ENCODE measurements at places on chromosomes 12 and 14.

DNA sequence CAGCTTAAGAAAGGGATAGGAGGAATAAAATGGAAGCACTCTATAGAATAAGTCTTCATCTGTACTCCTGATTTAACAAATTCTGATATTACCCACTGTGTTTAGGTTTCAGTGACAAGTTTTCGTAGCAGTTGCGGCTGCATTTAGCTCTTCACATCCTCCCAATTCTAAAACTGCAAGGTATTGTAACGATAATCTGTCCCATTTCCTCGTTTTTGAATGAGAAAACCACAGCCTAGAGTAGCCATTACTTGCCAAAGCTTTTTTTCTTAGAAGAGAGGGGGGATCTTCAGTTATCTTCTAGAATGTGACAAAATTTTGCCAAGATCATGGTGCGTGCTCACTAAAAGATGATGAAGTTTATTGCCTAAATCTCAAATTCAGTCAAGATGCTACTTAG, 155.8 kb downstream of the PDE3A start:
- DNase-seq = no peak

DNA sequence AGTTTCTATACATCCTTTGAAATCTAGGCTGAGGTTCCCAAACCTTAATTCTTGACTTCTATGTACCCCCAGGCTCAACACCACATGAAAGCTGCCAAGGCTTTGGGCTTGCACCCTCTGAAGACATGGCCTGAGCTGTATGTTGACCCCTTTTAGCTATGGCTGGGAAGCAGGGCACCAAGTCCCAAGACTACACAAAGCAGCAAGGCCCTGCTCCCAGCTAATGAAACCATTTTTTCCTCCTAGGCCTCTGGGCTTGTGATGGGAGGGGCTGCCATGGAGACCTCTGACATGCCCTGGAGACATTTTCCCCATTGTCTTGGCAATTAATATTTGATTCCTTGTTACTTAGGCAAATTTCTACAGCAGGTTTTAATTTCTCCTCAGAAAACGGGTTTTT, 207.0 kb downstream of the ADAMTS20 start:
- DNase-seq = no peak

DNA sequence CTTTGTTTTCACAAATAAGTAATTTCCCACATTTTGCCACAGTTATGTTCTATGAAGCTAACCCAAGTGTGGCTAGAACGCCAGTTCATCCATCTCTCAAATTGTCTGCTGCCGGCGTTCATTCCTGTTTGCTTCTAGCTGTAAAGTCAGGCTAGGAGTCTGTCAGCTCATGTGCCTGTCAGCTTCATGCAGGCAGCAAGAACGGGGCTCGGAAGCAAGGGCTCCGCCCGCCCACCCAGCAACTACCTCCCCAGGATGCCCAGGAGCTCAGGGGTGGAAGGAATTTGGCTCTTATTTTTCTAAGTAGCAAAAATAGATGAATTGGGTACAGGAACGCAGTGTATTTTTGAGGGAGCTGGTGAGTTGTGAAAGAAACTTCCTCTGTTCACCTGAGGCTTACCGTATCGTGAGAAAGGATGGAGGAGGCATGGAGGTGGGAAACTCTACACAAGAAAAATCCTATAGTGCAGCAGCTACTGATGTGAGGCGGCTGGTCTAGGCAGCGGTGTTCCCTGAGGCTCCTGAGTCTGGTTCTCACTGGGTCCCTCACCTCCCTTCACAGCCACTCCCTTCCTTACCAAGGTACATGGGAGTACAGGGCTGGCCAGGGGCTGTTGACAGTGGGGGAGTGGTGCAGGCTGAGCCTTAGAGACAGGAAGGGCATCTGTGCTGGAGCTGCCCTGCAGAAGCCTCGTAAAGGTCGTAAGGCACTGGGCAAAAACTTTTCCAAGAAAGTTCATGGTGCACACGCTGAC, 54.5 kb upstream of the AMN start:
- no peak for DNase-seq

GRCh38 chr12:113403435-113404415, at the start of gene SDS:
Gene SDS, minus strand, starts transcription at chr12:113403887. Its CDS starts 4,179 bp downstream, at chr12:113399708.
- DNase-seq = no peak

DNA sequence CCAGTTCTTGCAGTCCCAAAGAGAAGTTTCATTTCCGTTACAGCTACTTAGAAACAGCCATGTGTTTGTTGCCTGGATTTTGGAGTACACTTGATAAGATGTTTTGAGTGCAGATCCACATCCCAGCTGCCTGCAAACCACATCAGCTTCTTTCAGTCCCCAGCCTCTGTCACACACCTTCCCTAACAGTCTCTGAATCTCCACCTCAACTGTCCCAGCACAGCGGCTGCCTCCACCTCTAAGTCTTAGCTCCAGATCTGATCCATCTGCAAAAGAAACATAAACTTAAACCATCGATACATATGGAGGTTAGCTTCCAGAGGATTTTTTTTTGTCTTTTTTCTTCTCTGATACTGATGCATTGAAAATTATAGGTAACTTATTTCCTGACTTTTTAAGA, 8.4 kb downstream of the CD163 start:
- no peak for DNase-seq

DNA sequence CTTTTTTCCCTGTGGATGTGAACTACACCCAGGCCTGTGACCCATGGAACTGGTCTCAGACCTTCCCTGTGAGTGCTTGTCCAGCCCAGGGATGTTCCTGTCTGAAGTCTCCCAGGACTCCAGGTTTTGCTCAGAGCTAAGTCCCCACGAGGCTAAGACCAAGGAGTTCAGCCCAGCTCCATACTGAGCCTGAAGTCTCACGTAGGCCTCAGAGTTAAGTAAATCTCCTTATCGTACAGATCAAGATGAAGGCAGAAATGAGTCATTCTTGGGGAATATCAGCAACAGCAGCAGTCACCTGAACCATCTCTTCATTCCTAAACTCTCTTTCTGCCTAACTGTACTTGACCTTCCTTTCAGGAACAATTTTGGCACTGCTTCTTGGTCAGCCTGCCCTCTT, 139.8 kb downstream of the ANO6 start:
- DNase-seq = no peak

DNA sequence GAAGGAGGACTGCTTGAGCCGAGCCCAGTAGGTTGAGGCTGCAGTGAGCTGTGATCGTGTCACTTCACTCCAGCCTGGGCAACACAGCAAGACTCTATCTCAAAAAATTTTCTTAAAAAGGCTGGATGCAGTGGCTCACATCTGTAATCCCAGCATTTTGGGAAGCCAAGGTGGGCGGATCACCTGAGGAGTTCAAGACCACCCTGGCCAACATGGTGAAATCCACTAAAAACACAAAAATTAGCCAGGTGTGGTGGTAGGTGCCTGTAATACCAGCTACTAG, 17.1 kb upstream of the MDM2 start:
- no peak for DNase-seq

- DNase-seq = no peak
These were observed 29.7 kb downstream of the EML1 start for GRCh38 chr14:99822800-99823455.

DNA sequence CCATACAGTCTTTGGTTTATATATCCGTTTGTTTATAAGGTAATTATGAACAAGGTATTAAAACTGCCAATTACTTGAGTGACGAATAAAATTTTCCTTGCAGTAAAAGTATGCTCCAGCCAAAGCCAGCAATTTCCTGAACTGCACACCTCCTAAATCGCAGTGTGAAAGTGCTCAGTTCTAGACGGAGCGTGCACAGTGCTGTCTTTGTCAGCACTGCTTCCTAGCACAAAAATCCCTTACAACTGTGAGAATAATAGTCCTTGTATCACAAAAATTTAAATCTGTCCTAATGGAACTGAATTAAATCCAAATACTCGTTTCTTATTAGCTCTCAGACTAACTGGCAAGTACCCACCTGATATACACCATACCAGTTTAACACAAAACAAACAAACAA, 26.3 kb downstream of the LRIG3 start:
- DNase-seq = no peak

DNA sequence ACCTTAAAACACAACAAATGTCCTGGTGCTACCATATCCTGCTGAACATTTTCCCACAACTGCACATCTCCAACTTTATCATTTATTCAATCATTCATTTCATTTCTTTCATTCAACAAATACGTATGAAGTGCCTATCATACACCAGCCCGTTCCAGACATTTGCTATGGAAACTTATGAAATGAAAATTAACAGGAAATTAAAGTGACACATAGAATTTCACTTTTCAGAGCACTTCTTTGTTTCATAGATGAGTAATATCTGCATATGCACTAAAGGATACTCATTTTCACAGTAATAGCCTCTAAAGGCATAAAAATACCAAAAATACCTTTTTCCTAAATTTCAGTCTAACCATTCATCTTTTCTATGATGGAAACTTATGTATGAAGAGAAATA, 12.6 kb downstream of the CNIH1 start:
- no peak for DNase-seq

GRCh38 chr12:5807090-5807414, 138.0 kb downstream of the ANO2 start:
- DNase-seq = no peak

DNA sequence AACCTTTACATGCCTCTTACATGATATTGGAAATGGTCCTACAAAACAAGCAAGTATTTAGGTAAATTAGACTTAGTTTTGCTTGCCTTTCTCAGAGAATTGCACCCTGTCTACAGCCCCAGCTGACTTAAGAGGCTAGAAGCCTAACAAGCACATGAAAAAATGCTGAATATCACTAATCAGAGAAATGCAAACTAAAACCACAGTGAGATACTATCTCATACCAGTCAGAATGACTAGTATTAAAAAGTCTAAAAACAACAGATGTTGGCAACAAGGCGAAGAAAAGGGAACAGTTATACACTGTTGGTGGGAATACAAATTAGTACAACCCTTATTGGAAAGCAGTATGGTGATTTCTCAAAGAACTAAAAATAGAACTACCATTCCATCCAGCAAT, 103.8 kb downstream of the EGLN3 start:
- DNase-seq = no peak

DNA sequence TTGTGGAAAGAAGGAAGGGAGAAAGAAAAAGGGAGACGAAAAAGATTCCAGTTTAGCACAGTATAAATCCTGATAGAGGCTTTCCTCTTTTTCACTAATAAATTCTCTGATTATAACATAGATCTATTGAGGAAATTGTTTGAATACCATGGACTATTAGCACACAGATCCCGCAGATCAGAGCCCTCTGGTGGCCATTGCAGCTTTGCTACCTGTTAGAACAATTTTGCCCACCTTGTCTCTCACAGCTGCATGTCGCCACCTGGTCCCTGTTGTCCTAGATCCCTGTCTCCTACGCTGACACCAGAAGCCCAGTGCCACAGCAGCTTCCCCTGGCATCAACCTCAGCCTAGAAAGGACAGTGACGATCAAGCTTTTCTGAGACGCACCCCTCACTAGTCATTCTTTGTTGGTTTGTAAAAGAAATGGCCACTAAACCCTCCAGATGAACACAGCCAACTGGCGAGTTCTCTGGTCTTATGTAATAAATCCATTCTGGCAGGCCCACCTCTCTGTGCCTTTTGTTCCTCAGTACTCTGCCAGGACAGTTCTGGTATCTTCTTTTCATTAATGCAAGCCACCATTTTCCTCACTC, 9.9 kb downstream of the GPHB5 start:
- DNase-seq = no peak

- no peak for DNase-seq
These were observed 75.7 kb downstream of the PITPNM2 start for GRCh38 chr12:123075087-123075645.

- no peak for DNase-seq
These were observed 103.8 kb downstream of the TBX5 start for GRCh38 chr12:114302117-114302516.

- no peak for DNase-seq
These were observed 280.0 kb downstream of the RAD51B start for GRCh38 chr14:68099495-68100045.

DNA sequence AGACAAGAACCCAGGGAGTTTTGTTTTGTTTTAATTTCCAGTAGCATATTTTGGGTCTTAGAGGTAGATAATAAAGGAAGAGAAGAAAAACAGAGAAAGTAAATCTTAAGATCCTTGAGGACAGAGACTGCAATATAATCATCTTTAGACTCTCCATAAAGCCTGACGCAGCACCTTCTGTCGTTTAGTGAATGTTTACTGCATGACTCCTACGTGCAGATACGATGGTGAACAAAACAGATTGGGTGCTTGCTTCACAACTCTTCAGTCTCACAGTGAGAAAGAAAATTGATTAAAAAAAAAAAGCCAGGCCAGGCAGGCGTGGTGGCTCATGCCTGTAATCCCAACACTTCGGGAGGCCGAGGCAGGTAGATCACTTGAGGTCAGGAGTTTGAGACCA, 86.9 kb downstream of the STON2 start:
- DNase-seq = no peak

DNA sequence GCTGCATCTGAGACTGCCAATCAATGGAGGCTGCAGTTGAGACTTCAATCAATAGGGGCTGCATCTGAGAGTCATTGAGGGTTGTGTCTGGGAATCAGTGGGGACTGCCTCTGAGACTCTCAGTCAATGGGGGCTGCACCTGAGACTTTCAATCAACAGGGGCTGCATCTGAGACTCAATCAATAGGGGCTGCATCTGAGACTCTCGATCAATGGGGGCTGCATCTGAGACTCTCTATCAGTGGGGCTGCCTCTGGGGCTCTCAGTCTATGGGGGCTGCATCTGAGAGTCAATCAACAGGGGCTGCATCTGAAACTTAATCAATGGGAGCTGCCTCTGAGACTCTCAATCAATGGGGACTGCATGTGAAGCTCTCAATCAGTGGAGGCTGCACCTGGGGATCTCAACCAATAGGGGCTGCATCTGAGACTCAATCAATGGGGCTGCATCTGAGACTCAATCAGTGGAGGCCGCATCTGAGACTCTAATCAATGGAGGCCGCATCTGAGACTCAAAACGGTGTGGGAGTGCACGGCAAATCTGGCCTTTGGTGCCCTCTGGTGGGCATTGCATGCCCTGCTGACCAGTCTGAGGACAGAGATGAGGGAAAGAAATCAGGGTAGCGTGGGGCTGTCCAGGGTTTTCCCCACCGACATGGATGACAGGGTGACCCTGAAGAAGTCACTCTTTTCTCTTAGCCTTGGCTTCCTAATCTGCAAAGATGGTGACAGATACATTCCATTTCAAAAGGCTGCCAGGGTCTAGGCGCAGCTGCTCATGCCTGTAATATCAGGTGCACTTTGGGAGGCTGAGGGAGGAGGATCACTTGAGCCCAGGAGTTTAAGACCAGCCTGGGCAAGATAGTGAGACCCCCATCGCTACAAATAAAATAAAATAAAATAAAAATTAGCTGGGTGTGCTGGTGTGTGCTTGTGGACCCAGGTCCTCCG, 41.3 kb upstream of the EIF5 start:
- peak; percentile 37 for DNase-seq

- DNase-seq = no peak
These were observed 40.0 kb upstream of the PCNX4 start for GRCh38 chr14:60051721-60052221.

DNA sequence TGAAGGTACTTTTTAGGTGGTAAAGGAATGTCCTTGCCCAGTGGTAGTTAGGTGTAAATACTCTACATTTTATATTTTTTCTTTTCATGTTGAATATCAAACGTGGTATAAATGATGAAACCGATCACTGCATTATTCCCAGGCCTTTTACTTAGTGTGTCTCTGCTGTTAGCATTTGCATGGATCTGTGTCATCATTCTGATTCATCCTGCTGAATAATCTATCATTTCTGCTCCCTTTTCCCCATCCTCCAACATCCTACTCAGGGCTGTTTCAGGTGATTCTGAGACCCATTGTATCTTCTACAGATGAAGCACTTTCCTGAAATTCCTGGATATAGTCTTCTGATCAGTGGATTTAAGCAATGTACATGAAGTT, 61.0 kb upstream of the PTHLH start:
- no peak for DNase-seq

- no peak for DNase-seq
These were observed 37.6 kb upstream of the BCL2L14 start for GRCh38 chr12:12032851-12033797.

GRCh38 chr14:57732463-57733285, 133.2 kb downstream of the SLC35F4 start:
- no peak for DNase-seq
